ENCODE measurements at places on chromosomes 3 and 15.

GRCh38 chr3:122094693-122095092 is 39.5 kb downstream of the CD86 start:
- no peak for DNase-seq

GRCh38 chr15:85702321-85703101 is 92.2 kb downstream of the KLHL25 start:
- DNase-seq: no peak

- no peak for DNase-seq
These were observed 262.9 kb downstream of the ZIC1 start for GRCh38 chr3:147672035-147672434.

DNA sequence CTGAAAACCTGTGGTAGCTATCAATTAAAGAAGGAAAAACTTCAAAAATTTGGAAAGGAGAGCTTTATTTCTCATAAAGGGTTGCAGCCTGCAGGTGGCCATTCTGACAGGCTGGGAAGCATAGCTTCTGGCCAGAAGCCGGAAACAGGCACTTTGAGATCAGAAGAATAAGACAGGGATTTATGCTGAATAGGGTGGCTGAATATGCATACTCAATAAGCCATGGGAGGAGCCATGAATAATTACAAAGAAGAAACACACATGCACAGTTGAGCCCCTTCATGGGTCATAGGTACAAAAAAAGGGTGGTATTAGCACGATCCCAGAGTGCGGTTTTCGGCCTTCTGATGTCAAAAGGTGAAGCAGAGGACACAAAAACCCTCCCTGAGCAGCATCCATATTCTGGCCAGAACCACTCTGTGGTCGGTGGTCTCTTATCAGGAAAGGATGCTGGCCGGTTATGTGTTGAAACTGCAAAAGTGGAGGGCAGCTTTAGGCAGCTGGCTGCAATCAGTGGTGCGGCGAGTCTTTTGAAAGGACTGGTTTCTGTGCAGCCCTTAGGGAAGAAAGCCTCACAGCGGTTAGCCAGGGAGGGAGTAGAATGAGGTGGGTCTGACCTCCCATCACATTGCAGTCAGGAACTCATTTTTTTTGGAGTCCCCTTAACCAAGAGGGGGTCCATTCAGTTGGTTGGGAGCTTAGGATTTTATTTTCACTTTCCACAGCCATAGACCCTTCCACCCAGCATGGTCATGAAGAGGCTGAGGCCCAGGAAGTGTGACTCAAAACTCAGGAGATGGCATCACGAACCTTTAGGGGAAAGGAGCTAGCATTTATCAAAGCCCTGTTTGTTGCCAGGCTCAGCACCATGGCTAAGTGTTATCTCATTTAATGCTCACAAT is 34.7 kb upstream of the CCDC174 start:
- DNase-seq: no peak

DNA sequence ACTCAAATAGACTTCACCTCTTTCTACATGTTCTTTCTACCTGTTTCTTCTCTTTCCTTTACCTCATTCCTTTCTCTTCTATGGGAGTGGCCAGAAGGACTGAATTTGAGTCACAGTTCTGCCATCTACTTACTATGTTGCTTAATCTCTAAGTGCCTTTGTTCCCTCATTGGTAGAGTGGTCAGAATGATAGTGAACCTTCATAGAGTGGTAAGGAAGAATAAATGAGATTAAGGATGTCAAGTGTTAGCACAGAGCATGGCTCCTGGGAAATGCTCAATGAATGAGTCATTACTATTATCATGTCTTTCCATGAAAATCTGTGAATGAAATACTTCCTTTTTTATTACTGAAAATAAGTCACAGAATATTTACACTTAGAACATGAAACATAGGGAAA is 17.5 kb downstream of the TMEM207 start:
- no peak for DNase-seq

DNA sequence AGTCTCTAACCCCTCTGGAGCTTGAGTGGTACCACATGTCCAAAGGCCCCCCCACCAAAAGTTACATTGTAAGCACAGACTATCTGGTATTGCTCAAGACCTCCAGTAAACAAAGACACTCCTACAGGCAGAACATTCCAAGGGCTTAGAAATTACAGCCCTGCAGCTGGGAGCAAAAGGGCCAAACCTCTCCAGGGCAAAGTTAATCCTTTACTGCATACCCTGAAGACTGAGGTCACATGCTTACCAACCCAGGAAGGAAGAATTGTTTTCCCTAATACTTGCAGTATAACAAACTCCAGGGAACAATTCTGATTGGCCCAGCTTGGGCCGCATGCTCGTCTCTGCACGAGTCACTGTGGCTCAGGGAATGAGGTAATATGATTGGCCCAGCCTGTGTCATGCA is 266.1 kb upstream of the NR2F2 start:
- no peak for DNase-seq
